ENCODE measurements at places on chromosomes 2 and 18. TPM values are rescaled to one million over a fixed set of nuclear protein-coding genes. Genes with fewer than 3 reads are reported as not detected.

POTEJ gene
- total RNA-seq, result not detected

SLC9A4 gene
- not detected for total RNA-seq

NPHP1 gene
- total RNA-seq, result 5.1 TPM

ERICH2 gene
- not detected for total RNA-seq

SLC11A1 gene
- 0.33 TPM for total RNA-seq

DNAJC27 gene
- 4.6 TPM for total RNA-seq

Measured in smooth muscle cell of trachea (primary cell).